ENCODE measurements at places on chromosomes 16 and 17.

DNA sequence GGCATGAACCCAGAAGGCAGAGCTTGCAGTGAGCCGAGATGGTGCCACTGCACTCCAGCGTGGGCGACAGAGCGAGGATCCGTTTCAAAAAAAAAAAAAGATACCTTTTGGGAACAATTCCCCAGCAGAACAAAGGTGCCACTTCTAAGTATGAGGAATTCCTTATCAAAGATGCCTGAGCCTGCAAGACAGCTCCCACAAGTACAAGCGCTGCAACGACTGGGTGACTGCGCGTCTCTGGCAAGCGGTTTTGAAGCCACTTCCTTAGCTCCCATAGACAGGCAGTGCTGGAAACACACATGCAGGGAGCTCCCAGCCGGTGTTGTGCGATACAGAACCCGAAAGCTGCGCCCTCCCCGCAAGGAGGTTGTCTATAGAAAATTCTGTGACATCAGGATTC is 60.5 kb downstream of the ADCY9 start:
- no peak for DNase-seq

DNA sequence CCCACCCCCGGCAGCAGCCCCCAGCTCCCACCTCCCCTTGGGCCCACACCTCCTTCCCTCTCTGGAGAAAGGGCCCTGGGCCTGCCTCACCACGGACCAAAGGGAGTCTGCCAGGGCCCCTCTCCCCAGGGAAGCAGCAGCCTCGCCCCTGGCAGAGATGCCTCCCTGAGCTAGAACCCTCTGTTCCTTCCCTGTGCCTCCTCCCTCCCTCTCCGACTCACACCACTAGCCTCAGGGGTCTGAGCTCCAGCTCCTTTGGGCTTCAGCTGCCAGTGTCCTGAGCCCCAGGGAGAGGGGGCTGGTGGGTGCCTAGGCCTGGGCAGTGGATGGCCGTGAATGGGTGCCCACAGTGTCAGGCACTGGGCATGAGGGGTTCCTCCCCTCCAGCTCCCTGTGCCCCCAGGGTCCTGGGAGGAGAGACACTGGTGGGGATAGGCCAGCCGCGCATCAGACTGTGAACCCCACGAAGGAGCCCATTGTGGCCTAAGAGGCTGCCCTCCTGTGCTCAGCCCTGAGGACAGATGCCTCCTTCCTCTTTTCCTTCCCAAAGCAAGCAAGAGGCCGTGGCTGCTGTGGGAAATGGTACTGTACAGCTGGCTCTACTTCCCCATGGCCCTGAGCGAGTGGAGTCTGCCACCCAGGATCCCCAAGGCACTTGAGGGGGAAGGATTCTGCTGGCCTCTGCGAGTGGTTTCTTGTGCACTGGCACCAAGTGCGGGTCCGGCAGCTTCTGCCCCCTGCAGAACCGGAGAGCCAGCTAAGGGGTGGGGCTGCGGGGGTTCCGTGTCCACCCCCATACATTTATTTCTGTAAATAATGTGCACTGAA is 20.7 kb downstream of the MMP15 start:
- DNase-seq, result no peak

DNA sequence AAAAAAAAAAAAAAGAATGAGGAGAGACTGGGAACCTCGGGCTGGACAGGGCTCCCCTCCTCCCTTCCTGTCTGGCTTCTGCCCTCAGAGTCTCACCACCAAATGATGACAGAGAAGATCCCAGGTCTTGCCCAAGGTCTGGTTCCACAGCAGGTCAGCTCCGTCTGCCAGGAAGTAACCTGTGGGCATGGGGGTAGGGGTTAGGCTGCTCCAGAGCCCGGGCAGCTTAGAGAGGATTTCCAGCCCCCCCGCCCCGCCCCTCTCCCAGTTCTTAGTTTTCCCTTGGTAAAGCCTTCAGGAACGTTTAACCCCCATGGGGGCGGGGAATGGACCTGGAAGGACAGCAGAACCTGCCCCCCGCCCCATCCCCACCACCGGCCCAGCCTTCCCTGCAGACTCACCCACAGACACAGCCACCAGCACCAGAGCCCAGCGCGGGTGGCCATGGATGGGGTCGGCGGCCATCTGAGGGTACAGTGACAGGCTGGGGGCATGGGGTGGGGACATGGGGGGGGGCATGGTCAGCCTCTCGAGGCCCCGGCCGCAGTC is 700 bp downstream of the TLCD2 start:
- no peak for DNase-seq

DNA sequence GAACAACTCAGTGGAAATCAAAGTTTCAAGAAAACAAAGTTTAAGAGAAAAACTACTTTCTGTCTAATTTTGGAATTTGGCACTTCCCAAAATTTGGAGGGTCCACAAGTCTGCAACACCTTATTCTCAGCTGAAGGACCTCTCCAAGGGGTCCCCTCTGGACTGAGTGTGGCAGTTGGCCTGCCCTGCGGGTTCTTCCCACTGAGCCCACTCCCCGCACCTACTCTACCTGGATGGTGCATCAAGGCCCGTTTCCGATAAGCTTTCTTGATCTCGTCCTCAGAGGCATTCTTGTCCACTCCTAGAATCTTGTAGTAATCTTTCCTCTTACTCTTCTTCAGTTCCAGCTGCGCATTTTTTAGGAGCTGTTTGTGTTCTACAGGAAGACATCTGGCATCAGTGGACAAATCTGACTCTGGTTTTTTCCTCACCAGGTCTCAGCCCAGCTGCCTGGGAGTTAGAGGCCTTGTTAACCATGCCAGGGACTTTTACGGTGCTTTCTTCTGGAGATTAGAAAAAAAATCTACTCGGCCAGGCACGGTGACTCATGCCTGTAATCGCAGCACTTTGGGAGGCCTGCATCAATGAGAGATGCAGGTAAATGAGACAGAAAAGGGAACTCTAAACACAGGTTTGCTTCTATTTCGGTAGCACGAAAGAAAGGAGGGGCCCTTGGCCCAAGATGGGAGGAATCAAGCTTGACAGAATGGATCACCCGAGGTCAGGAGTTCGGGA is 15.6 kb downstream of the CNP start:
- DNase-seq, result no peak

GRCh38 chr16:53768167-53768566 is 64.2 kb downstream of the FTO start:
- no peak for DNase-seq

DNA sequence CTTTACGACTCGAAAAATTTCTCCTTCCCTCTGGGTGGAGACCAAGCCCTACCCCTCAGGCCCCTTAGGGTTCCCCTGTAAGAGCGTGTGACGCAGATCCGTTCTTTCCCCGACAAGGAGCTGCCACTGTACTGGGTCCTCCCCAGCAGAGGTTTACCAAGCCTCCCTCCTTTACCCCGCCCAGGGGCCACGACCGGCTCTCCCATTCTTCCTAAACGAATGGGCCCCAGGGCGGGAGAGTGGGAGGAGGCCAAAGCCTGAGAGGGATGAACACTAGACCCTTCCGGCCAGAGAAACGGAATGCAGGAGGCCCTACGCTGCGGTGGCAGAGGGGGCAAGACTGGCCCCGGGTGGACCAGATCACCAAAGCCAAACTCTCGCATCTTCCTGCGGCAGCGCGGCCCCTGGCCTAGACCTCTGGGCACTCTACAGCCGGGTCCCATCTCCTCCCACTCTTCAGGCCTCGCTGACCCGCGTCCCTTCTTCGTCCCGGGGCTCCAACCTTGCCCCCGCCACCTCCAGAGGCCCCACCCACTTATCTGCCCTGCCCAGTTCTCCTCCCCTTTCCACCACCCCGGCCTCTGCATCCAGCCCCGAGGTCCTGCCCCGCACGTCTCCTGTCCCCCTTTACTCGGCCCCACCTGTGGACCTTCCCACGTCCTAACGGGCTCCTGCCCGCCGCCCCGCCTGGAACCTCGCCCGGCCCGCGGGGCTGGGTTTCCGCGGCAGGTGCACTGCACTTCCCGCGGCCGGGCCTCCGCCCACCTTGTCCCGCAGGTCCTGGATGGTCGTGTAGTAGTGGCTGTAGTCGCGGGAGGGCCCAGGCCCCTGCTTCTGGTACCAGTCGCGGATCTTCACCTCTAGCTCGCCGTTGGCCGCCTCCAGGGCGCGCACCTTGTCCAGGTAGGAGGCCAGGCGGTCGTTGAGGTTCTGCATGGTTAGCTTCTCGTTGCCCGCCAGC is 765 bp downstream of the KRT19 start:
- DNase-seq, result no peak

- no peak for DNase-seq
Observed at GRCh38 chr16:4358831-4359561, 7.9 kb upstream of the PAM16 start.

- DNase-seq, result no peak
Observed at GRCh38 chr17:61404663-61404912, 4.9 kb downstream of the TBX2 start.

GRCh38 chr16:9327253-9327652 is 235.8 kb downstream of the HAPSTR1 start:
- DNase-seq, result no peak

GRCh38 chr16:48125888-48126287 is 29.9 kb downstream of the ABCC12 start:
- DNase-seq, result no peak

- no peak for DNase-seq
Observed at GRCh38 chr17:57903961-57904360, 51.3 kb downstream of the CUEDC1 start.

DNA sequence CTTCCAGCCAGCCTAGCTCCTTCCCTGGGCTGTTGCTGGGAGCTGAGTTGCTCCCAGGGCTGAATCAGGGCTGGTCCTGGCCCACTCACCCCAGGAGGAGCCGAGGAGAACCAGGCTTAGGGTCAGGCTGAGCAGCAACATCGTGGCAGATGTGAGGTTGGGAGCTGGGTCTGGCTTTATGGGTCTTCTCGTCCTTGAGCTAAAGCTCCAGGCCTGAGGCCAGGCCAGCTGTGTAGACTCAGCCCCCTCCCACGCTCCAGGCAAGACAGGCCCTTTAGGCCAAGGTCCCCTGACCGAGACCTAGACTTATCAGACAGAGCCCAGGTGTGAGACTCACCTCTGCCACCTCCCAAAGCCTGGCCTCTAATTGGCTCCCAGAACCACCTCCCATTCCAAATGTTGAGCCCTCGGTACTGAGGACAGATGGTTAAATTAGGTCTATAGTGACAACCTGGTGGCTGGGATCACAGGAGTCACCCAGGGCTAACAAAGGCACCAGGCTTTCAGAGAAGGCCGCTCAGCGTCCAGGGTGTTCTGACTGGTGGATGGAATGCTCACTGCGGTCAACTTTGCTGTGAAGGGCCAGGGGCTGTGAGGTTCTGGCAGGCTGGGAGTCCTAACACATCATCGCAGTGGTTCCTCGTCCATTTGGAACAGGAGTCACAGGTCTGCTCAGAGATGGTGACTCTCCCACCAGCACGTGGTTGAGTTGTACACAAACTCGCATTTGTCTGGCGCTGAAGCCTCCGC is at the start of gene CTRL:
Gene CTRL, minus strand, starts transcription at position 151 of the 750 bp plus-strand sequence. Its CDS starts 10 bp downstream, at position 141.
- DNase-seq, result no peak

DNA sequence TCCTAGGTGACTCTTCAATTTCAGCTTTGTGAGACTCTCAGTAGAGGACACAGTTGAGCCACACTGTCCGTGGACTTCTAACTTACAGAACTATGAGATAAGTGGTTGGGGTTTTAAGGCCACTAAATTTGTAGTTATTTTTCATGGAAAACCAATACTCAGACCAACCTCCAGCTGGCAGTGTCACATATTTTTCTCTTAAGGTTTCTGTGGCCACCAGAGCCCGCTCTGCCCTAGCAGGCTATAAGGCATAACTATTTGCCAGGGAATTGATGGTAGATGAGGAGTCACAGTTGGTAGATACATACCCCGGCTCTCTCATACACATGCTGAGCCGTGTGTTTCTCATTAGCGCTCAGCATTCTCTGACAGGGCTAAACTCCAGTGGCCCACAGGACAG is 336.8 kb upstream of the MON1B start:
- DNase-seq, result no peak

GRCh38 chr16:20987049-20987448 is 86.5 kb downstream of the LYRM1 start:
- no peak for DNase-seq

Measured in KG1 (cell line).